ENCODE measurements at places on chromosomes 12 and 14.

GRCh38 chr12:24821691-24822090 is 127.2 kb downstream of the BCAT1 start:
- no peak for DNase-seq

DNA sequence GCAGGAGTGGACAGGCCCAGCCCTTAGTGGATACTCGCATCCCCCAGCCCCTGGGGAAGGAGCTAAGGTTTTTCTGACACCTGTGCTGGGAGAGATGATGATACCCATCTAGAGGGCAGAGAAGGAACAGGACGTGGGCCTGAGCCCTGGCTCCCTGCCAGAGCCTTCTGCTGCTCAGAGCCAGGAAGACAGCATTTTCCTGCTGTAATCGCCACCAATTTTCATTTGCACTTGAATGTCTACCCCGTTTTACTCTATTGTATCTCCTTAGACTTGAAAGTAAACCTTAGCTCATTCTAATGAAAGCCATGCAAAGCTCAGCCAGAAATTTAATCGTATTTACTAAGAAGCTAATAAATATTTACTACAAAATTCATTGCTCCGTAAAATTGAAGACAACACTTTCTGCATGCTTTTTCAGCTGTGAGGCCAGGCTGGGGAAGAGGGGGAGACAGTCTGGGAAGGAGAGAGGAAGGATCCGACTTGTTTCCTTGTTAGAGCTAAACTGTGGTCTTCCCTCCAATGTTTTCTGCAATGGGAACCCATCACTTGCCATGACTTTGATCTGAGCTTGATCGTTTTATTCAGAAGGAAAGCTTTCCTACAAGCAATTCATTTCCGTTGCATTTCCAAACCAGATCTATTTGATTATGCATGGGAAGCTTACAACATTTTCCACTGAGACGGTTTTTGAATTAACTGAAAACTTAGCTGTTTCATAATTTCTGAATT is 17.6 kb upstream of the TRAF3 start:
- no peak for DNase-seq

DNA sequence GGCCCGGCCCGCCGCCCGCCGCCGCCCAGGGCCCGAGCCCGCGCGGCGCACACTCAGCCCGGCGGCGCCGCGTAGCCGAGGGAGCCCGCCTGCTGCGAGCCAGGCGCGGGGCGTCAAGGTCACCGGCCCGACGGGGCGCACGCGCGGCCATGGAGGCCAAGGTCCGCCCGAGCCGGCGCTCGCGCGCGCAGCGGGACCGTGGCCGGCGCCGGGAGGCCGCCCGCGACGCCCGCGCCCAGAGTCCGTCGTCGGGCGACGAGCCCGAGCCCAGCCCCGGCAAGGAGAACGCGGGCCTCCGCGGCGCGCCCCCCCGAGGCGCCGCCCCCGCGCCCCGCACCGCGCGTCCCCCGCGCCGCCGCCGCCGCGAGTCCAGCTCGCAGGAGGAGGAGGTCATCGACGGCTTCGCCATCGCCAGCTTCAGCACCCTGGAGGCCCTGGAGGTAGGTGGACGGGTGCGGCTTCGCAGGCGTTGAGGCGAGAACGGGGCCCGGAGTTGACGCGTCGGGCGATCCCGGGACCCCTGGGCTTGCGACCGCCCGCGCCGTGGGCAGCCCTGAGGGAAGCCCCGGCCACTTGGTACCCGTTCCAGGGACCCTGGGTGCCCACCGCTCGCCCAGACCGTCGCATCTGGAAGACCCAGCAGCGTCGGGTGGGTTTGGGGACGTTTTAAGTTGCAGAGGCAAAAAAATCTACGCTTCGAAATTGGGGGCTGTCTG is 629 bp downstream of the FBRSL1 start:
- no peak for DNase-seq

DNA sequence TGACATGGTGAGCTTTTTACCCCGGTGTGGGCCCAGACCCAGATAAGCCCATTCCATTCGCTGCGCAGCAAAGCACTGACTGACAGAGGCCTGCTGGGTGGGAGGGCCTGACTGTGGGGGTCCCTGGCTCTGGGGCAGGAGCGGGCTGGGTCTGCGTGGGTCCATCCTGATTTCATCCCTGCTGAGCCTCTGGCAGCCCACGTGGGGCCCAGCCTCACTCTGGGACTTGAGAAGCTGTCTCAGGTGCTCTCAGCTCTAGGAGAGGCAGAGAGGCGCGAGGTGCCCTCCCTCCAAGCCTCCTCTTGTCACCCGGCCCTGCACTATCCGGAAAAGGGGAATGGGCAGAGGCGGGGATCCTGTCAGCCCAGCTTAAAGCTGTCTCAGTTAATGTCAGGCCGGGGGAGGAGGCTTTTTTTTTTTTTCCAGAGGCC is 927 bp downstream of the ABCB9 start:
- DNase-seq = no peak

DNA sequence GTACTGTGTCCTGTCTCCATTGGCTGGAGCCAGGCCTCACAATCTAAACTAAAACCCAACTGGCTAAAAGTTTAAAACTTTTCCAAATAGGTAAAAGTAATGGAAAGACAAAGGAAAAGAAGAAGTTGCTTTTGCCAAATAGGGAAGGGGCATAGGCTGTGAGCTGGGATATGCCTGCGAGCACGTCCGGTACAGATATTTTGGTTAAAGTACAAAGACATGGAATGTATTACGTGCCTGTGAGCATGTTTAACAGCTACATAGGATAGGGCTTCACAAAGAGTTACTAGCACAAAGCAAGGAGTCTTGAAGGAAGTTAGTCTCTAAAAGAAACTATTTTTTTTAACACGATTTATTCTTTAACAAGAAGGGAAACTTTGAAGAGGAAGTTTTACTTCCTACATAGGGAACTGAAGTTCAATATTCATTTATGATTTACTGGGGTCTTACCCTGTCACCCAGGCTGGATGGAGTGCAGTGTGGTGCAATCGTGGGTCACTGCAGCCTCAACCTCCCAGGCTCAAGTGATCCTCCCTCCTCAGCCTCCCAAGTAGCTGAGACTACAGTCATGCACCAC is 41.9 kb upstream of the INF2 start:
- DNase-seq = no peak

DNA sequence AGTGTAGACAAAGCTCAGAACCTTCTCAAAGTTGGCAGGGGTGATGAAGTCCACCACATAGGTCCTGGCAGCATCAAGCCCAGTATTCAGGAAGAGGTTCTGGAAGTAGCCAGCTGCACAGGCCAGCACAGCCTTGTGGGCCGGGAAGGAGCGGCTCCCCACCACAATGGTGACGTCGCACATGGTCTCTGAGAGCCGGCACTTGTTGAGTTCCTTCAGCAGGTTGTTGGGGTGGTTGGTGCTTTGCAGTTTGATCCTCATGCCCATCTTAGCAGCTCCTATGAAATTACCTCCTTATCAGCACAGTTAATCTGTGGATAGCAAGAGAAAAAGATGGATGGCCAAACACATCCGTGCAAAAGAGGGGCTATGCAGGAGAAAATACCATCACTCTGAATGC is 1.7 kb downstream of the ZBTB39 start:
- no peak for DNase-seq

DNA sequence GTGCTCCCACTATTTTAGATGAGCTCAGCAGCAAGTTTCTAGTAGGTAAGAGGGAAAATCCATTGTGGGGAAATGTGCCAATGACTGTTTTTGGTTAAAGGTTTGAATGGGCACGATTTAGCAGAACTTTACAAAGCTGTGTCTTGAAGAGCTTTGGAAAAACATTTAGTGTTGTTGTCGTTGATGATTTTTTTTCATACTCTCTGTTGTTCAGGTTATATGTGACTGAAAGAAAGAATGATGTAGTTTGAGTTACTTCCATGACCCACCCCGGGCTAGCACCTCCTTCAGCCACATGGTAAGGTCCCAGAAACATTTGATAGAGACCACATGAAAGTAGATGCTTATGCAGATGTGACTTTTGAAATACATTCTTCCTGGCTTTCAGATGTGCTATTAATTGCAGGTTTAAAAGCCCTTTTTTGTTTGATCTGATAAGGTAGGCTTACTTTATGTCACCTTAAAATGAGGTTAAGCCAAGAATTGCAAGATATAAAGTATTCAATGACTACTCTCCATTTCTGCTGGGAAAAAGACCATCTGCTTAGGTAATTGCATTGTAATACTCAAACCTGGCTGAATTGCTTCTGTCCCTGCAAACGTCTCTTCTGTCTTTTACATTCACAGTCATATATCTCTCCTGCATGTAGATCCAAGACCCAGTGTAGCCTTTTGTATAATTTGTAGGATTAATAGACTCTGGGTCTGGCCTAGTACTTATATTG is 250.6 kb downstream of the RGS6 start:
- no peak for DNase-seq
